ENCODE measurements at places on chromosomes 16 and 17.

GRCh38 chr17:29059281-29059680 lies 16.3 kb downstream of the PIPOX start:
- DNase-seq = no peak

DNA sequence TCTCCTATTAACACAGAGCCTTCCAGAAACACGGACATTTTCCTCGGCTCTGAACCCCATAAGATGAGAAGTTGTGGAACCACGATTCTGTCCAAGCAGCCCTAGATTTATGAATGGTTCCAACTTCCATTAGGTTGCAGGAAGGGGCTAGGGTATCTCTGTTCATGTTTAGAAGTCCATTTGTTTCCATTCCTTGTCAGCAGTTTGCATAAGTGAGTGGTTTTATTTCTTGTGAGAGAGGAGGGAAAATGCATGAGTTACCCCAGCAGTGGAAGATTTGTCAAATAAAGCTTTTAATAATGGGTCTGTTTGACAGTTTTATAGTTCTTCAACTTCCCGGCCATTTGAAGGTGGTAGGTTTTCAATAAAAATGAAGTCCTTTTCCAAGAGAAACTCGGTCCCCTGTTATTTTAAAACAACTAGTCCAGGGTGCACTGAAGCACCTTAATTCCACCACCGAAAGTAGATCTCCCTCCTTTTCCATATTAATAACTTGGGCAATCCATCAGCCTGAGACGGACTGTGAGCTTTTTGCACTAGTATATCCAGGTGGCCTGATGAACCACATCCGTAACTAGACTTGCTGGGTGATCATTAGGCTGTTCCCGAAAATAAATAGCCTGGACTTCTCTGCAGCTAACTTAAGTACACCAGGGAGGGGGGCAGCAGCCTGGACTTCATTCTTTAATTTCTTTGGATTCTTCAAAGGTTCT lies 181.3 kb downstream of the TMEM114 start:
- DNase-seq = no peak

DNA sequence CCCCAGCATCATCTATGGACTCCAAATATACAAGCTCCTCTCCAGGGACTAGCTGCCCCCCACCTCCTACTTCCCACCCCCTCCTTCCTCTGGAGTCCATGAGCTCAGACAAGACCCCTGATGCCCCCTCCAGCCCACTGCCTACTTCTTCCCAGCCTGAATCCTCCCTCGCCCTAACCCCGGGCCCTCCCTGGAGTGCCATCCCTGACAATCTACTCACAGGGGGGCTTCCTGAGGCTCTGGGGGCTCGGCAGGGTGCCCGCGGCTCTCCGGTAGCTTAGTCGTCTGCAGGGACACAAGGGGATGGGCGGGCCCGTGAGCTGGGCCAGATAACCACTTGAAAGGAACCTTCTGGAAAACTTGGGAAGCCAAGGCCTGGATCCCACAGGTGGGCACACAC lies 15.1 kb downstream of the MPP3 start:
- DNase-seq = no peak

DNA sequence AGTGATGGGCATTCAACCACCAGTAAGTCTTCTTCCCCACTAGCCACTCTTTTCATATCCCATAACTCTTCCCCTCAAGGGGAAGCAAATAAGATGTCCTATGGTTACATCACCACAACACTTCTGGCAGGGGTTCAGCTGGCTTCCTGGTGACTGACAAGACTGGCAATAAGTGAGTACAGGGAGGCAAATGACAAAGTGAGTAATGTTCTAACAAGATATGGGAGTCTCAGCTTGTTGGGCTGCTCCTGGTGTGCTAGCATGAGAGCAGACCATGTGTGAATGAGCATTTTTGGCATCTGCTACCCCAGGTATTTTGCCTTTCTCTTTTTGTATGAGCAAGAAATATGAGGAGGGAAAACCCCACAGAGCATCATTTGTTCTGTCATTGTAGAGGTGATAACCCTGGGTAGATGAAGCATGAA lies 9.9 kb downstream of the TMIGD1 start:
- DNase-seq = peak; percentile 67

DNA sequence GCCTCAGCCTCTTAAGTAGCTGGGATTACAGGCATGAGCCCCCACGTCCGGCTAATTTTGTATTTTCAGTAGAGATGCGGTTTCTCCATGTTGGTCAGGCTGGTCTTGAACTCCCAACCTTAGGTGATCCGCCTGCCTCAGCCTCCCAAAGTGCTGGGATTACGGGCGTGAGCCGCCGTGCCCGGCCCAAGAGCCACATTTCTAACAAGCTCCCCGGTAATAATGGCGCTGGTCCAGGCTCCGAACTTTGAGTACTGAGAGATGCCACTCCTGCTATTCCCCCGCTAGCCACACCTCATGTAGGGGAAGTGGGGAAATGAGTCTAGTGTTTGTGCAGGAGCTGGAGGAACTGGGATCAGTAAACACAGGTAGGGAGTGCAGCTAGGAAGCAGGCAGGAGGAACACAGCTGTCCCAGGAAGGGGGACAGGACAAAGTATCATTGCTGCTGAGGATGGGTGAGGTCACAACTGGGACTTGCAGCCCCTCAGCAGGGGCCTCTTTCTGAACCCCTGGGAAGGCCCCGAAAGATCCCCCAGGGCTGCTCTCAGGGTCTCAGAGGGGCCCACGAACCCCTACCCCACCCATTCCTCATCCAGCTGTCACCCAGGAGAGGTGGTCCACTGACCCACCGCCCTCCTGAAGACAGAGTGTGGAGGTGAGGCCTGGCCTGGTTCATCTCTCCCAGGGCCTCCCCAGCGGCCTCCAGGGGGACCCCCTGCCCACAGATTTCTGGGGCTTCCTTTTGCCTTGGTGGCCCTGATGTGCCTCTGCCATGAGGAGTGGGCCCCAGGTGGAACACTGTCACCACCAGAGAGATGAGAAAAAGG lies 3.7 kb upstream of the KREMEN2 start:
- DNase-seq = no peak

GRCh38 chr17:13520899-13521572 lies 80.7 kb downstream of the HS3ST3A1 start:
- DNase-seq = no peak

DNA sequence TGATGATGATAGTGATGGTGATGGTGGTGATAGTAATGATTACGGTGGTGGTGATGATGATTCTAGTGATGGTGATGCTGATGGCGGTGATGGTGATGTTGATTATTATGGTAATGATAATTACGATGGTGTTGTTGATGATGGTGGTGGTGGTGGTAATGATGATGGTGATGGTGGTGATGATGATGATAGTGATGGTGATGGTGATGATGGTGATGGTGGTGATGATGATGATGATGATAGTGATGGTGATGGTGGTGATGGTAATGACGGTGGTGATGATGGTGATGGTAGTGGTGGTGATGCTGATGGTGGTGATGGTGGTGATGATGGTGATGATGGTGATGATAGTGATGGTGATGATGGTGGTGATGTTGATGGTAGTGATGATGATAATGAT lies 370.0 kb downstream of the CDH13 start:
- DNase-seq = no peak

DNA sequence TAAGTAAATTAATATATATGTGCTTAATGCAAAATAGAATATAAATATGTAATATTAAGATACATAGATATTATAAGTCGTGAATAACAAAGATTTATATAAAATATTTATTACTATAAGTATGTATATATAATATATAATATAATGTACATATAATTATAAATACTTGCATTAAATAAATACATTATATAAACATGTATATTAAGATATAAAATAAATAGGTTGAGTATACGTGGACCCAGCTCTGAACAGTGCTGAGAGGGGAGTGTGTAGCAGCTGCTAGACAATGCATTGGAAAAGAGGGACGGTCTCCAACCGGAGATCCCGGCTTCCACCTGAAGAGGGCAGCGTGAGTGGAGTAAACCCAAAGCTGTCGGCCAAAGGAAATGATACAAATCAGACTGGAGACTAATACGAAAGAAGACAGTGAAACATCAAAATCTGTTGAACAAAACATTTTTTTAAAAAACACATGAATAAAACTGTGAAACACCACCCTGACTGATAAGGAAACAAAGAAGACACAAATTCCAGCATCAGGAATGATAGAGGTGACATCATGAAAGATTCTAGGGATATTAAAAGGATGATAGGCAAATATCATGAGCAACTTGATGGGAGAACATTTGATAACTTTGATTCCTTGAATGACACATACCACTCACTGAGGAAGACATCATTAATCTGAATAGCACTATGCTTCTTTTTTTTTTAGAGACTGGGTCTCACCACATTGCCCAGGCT lies 125.4 kb upstream of the CHMP6 start:
- DNase-seq = peak; percentile 86

GRCh38 chr16:82700541-82701235 lies 73.9 kb downstream of the CDH13 start:
- DNase-seq = no peak

DNA sequence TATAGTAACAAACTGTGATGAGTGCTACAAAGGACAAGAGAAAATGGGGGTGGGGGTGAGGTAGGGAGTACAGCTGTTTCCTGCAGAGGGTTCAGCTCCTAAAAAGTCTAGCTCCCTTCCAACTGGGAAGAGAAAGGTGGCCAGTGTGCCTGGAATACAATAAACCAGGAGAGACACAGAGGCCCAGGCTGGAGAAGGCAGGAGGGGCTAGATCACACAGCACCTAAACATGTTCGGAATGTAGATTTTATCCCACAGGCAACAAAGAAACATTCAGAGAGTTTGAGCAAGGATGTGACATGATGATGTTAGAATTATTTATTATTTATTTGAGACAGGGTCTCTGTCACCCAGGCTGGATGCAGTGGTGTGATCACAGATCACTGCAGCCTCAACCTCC lies 10.2 kb downstream of the TEX2 start:
- no peak for DNase-seq

GRCh38 chr16:26189536-26189935 lies 497.8 kb downstream of the HS3ST4 start:
- DNase-seq = no peak

DNA sequence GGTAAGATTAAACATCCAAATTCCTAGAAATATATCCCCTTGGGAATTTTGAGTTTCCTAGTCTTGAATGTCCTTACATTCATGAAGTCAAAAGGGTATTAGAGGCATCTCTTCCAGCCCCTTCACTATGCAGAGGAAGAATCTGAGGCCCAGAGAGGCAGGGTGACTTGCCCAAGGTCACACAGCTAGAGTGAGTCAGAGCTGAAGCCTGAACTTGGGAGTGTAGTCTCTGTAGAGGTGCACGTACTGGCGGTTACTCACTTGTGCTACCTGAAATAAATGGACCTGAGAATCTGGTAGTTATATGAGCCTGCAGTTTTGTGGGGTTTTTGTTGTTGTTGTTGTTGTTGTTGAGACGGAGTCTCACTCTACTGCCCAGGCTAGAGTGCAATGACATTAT lies 164.0 kb downstream of the XYLT1 start:
- DNase-seq = no peak

DNA sequence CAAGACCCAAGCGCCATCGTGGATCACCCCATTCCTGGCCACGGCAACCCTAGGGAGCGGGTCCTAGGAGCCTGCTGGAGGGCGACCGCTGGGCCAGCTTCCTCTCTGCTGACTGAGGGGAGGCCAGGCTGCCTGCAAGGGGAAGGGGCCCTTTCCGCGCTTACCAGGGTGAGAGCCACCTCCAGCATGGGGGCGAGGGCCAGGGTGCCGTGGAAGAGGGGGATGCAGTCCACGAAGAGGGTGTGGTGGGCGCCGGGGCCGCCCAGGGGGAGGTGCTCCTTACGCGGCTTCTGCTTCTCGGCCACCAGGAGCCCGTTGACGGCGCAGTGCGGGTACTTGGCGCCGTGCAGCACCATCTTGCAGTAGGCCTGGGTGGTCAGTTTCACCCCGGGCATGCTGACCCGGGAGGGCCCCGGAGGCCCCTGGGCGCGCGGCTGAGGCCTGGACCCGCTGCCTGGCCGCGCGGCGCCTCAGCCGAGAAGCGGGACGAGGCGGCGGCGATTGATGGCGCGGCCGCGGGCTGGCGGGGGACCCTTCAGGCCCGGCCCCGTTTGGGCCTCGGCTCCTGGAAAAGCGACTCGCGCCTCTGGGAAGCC lies 345 bp downstream of the EMC8 start:
- DNase-seq = no peak
